ENCODE measurements at places on chromosomes 4 and X.

DNA sequence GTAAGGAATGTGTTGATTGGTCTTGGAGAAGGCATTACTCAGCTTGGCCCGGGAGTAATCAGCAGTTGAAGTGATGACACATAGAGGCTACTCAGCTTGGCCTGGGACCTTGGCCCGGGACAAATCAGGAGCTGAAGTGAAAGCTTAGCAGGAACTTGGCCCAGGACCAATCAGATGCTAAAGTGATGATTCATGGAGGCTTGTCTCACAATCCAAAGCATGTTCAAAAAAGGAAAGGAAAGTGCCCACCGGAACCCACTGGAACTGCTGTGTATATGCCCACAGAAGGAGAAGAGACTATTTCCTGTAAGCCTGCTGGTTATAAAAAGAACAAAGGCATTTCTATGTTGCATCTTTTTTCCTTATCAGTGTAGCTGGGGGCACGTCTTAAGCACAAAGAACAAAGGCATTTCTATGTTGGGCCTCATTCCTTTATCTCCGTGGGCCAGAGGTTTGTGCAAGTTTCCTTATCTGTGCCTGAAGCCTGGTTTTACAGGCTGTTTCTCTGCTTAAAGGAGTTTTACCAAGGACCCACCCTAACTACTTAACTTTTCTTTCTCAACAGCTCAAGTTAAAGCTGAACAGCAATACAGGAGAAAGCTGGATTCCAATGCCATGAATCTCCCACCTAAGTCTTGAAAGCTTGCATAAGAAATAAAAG, 1176.7 kb downstream of the NLGN4X start:
- peak overlapping the region; percentile 82 for H3K27ac ChIP-seq
- no peak overlapping the region for H3K4me3 ChIP-seq
- H3K27me3 ChIP-seq = no peaks in the 10 kb centered on the region
- peak; percentile 88 for DNase-seq
- no peaks in the 10 kb centered on the region for H3K4me1 ChIP-seq
- no peaks in the 10 kb centered on the region for H3K36me3 ChIP-seq

DNA sequence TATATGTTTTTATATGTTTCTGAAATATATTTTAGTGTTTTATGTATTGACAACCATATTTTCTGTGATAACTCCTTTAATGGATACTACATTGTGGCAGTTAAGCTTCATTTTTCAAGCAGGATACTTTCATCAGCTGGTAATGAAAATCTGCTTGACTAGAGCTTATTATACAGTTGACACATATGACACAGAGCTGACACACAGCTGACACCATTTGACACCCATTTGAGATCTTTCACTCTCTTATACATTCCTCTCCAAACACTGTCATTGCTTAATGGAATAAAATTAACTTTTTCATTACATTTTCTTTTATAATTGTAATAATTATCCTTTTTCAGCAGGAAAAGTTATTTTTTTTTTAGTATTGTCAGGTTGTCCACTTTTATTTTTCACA, 561.1 kb upstream of the NDST4 start:
- no peaks in the 10 kb centered on the region for H3K4me1 ChIP-seq
- no peak for DNase-seq
- H3K36me3 ChIP-seq = no peaks in the 10 kb centered on the region

DNA sequence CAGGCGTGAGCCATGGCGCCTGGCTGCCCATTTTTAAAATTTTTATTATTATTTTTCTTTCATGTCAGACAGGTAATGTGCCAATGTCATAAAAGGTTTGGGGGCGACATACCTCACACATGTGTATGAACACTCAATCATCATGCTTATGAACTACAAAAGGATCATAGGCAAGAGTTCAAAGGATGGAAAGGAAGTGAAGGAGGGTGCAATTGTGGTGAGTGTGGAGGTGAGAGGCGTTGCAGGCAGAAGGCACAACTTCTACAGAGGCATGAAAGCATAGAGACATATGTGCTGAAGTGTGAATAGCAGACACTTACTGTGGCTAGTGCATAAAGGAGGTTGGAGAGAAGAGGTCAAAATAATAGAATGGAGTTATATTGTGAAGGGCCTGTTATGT, 4.0 kb downstream of the IGFBP7 start:
- H3K36me3 ChIP-seq = no peaks in the 10 kb centered on the region
- no peak for DNase-seq
- H3K27me3 ChIP-seq = no peaks in the 10 kb centered on the region
- peaks cover 7% of the 10 kb centered on the region for H3K4me1 ChIP-seq

- no peak for DNase-seq
- H3K27me3 ChIP-seq = no peaks in the 10 kb centered on the region
- H3K4me3 ChIP-seq = no peak overlapping the region
- no peaks in the 10 kb centered on the region for H3K36me3 ChIP-seq
- no peaks in the 10 kb centered on the region for H3K4me1 ChIP-seq
These were observed 50.0 kb upstream of the BRS3 start for GRCh38 chrX:136437774-136438173.

- H3K27ac ChIP-seq = no peak overlapping the region
- H3K4me1 ChIP-seq = no peaks in the 10 kb centered on the region
- no peaks in the 10 kb centered on the region for H3K36me3 ChIP-seq
- no peaks in the 10 kb centered on the region for H3K27me3 ChIP-seq
These were observed 7.5 kb downstream of the APEX2 start for GRCh38 chrX:55007656-55008055.
